ENCODE measurements at places on chromosomes 1 and 21. TPM values are rescaled to one million over a fixed set of nuclear protein-coding genes. Genes with fewer than 3 reads are reported as not detected.

GRCh38 chr1:184788970-184789369, 34.3 kb upstream of the EDEM3 start:
- no peak for DNase-seq

GRCh38 chr1:180482425-180483275, 19.7 kb downstream of the ACBD6 start:
- DNase-seq: no peak

KRTAP13-2 gene
- not detected for total RNA-seq

- DNase-seq: no peak
Observed at GRCh38 chr1:168794057-168794456, 65.1 kb upstream of the DPT start.

GRCh38 chr1:201397675-201398074, 1.4 kb downstream of the LAD1 start:
- DNase-seq: no peak

GRCh38 chr1:21297975-21298374, 7.7 kb upstream of the ECE1 start:
- DNase-seq: no peak

DNA sequence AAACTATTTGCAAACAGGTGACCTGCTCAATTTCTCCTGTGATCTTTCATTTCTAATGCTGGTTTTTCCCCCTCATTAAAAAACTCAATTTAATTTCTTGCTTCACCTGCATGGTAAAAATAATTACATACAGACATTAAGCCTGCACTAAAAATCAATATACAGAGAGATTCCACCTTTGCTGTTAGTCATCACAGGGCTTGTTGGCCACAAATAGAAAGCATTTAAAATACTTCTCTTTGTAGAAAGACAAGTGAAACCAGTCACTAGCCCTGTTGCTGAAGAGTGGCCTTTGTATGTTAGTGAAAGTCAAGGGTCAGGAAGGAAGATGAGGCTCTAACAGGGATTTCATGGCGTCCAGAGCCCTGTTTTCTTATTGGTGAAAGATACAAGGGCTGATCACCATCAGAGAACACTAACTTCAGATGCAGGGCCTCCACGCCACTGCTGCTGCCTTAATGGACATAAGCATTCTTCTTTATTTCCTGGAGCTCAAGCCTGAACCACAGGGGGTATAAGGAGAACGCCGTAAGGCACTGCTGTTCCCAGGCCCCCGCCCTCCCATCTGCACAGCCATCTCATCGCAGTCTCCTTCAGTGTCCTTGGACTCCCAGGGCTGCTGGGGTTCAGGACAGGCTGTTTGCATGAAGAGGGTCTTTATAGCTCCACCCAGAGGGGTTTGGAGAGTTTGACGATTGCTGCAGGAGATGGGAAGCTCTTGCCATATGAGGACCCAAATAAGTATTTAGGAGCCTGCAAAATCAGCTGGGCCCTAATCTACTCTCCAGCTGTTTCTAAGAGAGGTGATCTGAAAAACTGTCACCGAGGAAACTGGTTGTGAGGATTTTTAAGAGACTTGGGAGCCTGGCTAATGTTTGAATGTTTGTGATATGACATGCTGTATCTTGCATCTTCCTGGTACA, 117.3 kb upstream of the IRF2BP2 start:
- DNase-seq: no peak

SLC45A1 gene
- 0.48 TPM for total RNA-seq

DNA sequence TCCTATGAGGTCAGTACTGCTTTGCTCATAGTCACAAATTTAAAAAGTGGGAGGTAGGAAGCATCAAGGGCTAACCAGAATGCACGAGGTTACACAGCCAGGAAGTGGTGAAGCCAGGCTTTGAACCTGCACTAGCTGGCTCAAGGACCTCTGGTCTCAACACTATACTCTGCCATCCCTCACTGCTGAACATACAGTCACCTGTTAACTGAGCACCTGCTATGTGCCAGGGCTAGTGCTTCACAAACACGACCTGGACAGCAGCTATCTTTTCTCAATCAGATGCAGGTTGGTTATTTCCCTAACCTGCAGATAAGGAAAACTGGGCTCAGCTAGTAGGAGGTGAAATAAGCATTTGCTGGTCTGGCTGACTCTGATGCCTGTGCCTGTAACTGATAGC, 73.0 kb downstream of the GLIS1 start:
- DNase-seq: no peak

DNA sequence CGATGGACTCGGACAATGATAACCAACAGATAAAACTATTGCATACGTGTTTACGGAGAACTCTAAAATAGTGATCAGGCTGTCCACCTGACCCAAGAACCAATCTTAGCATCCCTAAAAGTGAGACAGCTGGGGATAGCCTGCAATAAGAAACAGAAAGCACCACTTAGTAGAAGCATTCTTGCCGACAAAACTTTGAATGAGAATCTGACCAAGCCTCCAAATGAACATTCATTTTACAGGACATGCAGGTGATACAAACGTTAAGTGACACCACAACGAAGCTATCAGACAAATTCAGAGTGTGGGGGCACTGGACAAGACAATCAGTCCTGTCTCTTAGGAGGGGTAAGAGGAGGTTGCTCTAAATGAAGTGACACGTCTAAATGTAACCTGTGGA, 1.2 kb downstream of the PSMG1 start:
- no peak for DNase-seq

- DNase-seq: no peak
Observed at GRCh38 chr1:167681451-167682098, 40.2 kb upstream of the MPZL1 start.

DNA sequence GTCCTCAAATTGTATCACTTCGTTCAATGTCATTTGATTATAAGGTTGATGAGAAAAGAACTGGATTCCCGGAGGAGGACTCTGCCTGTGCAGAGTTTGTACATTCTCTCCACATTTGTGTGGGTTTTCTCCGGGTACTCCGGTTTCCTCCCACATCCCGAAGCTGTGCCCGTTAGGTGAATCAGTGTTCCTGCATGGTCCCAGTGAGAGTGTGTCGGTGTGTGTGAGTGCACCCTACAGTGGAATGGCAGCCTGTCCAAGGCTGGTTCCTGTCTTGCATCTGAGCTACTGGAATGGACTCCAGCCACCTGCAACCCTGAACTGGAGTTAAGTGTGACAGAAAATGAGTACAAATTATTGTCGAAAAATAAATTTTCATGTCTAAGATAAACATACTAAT, 92.2 kb upstream of the KCTD3 start:
- no peak for DNase-seq

SH3BGR gene
- total RNA-seq: 3.9 TPM

BARHL2 gene
- total RNA-seq: not detected

- DNase-seq: no peak
Observed at GRCh38 chr1:153968408-153968807, 706 bp downstream of the CREB3L4 start.

DNA sequence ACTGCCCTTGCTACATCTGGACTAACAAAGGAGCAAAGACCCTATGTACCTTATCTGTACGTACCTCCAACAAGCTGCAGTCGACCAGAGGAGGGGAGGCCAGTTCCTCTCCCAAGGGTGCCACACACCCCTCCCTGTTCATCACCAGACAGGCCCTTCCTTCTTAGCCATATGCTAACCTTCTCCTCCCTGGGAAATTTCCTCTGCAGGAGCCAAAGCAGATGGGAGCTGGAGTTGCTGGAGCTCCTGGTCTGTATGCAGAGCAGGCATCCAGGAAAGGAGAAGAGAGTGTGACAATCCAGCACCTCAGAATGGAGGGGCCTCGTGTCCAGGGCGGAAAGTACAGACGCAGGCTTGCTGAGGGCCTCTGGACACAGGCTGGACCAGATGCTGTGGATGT, 48.5 kb downstream of the C8B start:
- DNase-seq: no peak

- DNase-seq: no peak
Observed at GRCh38 chr1:71565262-71565661, 484.4 kb upstream of the ZRANB2 start.

Measured in activated CD4-positive, alpha-beta T cell treated with anti-CD3 and anti-CD28 coated beads for 36 hours (primary cell).